ENCODE measurements at places on chromosomes 2 and 18.

GRCh38 chr2:85674417-85674816, 6.4 kb upstream of the SFTPB start:
- no peak for DNase-seq

DNA sequence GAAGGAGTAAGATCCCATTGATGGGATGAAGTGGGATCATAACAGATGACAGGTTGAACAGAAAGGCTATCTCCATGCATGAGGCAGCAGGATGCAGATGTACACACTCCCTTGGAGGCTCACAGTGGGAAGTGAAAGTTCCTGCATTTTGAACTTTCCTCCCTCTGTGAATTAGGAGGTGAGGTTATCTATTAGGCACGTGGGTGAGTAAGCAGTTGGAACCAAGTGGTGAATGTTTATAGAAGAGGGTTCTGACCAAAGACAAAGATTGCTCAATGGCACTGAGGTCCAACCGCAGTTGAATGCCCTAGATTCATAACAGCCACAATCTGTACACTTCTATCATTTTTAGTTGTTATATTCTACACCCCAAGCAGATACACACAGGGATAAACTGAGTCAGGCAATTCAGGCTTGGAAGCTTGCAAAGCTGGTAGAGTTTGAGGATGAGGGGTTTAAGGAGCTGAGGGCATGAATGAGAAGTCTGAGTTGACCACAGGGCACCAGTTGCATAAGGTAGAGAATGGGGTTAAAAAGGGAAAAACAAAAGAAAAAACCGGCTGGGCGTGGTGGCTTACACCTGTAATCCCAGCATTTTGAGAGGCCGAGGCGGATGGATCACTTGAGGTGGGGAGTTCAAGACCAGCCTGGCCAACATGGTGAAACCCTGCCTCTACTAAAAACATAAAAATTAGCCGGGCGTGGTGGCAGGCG, 7.1 kb upstream of the KCMF1 start:
- no peak for DNase-seq

- DNase-seq: no peak
Measured at GRCh38 chr2:109017017-109017416, 28.0 kb upstream of the EDAR start.

- no peak for DNase-seq
Measured at GRCh38 chr2:73177645-73178255, 24.6 kb upstream of the NOTO start.
